Kidney capillary endothelial cell (primary cell): ENCODE measurements at places on chromosomes 5 and 9.

- DNase-seq = no peak
These were observed 6.7 kb downstream of the ANAPC2 start for GRCh38 chr9:137181680-137182079.

DNA sequence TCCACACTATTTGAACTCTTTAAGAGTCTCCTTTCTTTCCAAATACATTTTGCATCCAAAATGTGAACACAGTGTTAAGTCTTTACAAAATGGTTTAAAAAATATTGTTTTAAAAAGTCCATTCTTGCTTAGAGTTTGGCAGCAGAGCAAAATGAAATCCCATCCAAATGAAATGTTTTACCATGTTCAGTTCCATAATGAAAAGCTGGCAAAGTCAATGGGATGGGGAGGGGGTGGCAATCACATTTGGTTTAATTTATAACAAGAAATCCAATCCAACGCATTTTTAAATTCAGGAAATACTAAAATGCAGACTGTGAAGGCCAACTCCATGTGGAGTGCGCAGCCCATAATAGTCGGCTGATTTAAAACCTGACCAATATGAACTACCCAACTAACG lies 39.4 kb downstream of the MRPL36 start:
- DNase-seq = no peak

DNA sequence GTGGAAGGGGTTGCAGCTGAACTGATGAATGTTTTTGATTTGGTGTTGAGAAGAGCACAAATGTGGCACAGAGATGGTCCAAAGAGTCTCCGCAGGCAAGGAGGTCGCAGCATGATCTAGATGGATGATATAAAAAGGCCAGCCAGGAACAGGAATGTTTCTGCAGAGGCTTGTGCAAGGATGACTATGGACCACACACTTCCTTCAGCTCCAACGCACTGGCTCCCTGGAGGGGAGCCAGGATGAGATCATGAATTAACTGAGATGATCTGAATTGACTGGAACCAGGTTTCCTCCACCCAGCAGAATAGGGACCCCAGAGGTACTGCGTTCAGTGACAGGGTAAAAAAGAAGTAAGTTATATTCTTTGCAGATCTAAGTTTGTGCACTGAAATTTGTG lies 89.0 kb downstream of the ARSB start:
- peak; percentile 46 for DNase-seq

DNA sequence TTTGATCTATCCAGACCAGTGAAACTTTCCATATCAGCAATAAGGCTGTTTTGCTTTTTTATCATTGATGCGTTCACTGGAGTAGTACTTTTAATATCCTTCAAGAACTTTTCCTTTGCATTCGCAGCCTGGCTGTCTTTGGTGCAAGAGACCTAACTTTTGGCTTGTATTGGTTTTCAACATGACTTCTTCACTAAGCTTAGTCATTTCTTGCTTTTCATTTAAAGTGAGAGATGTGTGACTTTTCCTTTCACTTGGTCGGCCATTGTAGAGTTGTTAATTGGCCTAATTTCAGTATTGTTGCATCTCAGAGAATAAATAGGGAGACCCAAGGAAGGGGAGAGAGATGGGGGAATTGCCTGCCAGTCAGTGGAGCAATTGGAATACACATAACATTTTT lies 26.4 kb upstream of the CMYA5 start:
- no peak for DNase-seq

DNA sequence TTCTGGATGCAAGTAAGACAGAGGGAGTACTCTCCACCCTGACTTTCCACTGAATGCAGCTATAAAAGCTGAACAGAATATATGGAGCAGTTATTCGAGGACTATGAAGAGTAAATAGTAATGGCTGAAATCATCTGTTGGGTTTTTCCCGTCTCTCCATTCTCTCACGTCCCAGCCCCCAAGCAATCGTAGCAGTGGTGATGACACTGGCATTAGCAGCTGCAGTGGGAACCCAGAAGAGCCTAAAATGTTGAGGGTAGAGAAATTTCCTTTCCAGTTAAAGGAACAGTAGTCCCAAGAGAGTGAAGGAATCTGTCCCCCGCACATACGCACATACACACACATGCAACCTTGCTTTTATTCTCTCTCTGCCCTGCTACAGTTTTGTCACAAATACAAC lies 33.2 kb downstream of the MED27 start:
- DNase-seq = no peak

- no peak for DNase-seq
These were observed 2.1 kb downstream of the RNU6ATAC start for GRCh38 chr9:134162212-134162775.

DNA sequence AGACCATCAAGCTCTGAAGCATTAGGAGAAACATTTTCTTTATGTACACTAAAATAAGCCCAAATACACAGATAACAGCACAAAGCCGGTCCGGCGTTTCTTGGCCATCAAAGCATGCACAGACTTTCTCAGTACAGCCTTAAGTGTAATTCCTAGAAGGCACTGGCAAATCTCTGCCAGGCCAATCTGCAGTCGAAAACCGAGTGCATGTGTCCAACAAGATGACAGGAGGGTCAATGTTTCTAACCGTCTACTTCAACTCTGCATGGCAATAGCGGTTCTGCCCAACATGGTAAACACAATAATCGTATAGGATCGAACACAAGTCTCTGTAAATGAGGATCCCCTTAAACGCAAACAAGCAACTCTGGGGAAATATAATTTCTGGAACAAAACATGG lies 1.1 kb downstream of the ARL15 start:
- DNase-seq = no peak

GRCh38 chr5:162664846-162665245 lies 597.3 kb downstream of the GABRG2 start:
- DNase-seq = no peak

DNA sequence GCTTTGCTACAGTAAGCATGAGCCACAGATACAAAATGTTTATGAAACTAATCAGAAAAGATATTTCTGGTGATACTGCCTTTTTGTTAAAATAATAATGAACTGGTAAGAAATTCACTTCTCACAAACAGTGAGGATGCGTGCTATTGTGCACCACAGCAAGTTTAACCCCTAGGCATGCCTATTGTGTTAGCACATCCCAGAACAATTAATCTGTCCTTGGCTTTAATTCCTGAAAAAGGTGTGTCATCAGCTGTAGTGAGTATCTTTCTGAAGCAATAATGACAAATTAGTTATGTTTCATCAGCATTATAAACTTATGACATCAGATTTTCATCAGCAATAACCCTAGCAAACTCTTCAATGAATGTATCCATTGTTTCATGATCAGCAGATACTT lies 1307.2 kb downstream of the EFNA5 start:
- DNase-seq = no peak

- DNase-seq = no peak
These were observed 26.6 kb upstream of the CREBRF start for GRCh38 chr5:173029499-173029921.

DNA sequence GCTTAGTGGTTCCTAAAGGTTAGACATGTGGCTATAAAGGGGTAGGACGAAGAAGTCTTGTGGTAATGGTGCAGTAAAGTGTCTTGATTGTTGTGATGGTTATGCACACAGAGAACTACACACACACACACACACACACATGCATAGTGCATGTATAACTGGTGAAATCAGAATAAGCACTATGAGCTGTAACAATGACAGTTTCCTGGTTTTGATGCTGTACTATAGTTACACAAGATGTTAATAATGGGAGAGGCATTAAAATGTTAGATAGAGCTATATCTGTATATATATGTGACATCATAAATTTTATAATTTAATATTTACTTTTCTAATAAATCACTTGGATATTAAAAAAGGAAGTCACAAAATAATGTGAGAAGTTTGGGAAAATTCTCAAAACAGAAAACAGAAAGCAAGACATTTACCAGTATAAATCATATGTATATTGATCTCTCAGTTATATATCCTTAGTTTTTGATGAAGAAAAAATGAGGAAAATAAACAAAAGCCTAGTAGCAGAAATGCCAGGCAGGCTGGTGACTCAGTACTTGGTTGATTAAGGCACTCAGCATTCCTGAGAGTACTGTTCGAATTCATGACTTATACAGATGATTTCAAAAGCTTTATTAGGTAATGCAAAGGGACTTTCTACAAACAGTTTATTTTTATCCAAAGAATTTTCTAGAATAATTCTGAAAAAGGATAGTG lies 350.5 kb upstream of the DAB2 start:
- peak; percentile 20 for DNase-seq

GRCh38 chr9:15622318-15622971 lies 69.6 kb downstream of the CCDC171 start:
- DNase-seq = no peak

DNA sequence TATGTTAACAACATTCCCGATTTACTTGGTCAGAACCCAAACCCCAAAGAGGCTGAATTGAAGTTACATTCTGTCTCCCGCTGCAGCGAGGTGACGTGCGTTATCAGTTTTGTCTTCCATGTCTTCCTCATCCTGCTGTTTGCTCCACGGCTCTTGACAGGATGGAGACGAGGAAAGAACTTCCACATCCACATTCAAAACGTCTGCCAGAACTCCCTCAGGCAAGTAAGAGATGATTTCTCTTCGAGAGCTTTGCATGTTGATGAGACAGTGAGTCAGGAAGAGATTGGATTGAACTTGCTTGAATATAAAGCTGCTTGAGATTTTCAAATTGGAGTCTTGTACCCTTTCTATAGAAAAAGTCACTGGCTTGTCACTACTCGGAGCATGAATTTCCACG lies 242.6 kb downstream of the AUH start:
- no peak for DNase-seq

DNA sequence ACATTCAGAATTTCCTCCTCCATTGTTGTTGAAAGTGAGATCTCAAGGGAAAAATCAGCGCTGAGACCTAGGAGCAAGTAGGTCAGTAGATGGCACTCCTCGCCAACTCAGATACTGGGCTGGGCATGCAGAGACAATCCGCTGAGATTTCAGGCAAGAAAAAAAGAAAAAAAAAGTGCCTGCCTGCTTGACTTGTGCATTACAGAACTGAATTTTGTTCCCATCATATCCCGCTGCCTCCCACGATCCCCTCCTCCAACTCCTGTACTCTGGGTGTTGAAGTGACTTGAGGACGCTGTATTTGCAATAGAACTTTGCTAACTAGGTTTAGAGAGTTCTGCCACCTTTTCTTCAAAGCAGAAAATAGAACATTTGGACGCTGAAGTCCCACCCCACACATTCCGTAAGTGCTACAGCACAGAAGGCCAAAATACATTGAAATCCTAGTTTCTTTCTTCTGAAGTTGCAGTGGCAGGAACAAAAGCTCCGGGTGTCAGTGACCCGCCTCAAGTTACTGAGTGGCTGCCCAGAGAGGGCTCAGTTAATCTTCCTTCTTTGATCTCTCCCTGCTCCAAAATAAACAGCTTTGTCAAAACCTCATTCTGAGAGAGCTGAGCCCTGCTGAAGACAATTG lies 265.8 kb downstream of the MLLT3 start:
- DNase-seq = peak; percentile 87

- no peak for DNase-seq
These were observed 11.2 kb upstream of the COL5A1 start for GRCh38 chr9:134630393-134630790.

DNA sequence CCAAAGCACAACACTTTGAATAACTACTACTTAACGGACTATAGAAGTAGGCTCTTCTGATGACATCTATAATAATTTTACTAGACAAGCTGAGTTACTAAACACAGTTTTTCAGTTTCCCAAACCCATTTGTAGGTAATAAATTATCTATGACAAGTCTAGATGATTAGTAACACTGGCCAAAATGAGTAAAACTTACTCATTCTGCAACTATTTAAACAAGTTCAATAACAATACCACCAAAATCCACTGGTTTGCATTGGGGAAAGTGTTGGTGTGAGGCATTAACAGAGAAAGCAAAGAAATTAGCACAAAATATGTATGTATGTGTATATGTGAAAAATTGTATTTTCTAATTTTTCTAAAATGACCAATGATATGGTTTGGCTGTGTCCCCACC lies 119.3 kb downstream of the NR2F1-AS1 start:
- DNase-seq = peak; percentile 4

GRCh38 chr9:124593651-124594058 lies 86.5 kb upstream of the NR5A1 start:
- DNase-seq = no peak

GRCh38 chr9:38205279-38205678 lies 136.3 kb upstream of the SHB start:
- DNase-seq = no peak

- no peak for DNase-seq
These were observed 37.9 kb downstream of the NRG2 start for GRCh38 chr5:140005145-140005591.

- DNase-seq = no peak
These were observed 30.5 kb upstream of the ADAM19 start for GRCh38 chr5:157606046-157606445.

GRCh38 chr5:37121027-37121426 lies 128.1 kb downstream of the CPLANE1 start:
- DNase-seq = no peak

DNA sequence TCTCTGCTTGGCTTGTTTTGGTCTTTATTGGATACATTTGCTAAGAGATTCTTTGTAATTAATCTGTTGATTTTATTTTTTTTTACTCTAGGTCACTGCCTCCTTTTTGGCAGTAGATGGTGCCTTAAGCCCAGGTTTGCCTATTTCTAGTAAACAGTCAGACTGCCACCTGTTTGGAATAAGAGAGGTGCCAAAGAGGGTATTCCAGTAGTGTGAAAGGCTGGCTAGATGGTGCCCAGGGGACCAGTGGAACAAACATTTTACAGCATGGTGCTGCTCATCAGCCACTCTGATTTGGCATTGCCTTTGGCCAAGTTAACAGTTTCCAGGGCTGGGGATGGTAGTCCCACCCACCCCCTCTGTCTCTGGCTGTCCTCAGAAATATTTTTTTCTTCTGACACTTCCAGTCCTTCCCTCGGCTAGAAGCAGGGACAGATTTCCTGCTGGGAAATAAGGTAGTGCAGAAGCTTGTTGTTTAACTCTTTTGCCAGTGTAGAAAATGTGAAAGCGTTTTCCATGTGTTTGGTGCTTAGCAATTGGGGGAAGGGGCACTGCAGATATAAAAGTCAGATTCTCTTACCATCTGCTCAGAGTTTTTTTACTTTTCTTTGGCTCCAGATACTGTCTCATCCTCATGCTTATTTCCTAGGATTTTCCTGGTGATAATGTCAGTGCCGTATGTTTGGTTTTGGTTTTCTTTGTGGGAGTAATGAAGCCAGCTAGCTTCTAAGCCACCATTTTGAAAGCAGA lies 36.6 kb upstream of the FBXL7 start:
- DNase-seq = peak; percentile 27

- DNase-seq = no peak
These were observed 536.5 kb upstream of the CDH10 start for GRCh38 chr5:25181249-25181648.
